ENCODE measurements at places on chromosomes 12 and 14.

GRCh38 chr12:13455778-13456144 is 259.2 kb downstream of the EMP1 start:
- no peak for DNase-seq

DNA sequence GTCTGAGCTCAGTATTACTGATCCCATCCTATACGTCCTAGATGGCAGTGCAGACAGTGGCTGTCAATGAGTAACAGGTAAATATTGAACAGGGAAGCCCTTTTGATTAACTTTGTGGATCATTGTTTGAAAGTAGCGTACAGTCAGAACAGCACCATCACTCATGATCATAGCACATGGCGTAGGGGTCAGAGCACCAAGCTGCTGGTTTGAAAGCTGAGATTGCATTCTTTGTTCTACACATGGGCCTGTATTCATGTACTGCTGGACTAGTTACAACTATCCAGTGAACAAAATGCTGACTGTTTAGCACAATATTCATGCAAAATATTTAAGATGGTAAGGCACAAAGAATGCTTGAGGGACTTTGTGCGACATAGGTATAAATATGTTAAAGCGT is 131.8 kb downstream of the NPAS3 start:
- DNase-seq: no peak

GRCh38 chr12:127414636-127415035 is 852.3 kb upstream of the TMEM132C start:
- DNase-seq: no peak

GRCh38 chr14:97976861-97977260 is 1179.7 kb downstream of the VRK1 start:
- no peak for DNase-seq

DNA sequence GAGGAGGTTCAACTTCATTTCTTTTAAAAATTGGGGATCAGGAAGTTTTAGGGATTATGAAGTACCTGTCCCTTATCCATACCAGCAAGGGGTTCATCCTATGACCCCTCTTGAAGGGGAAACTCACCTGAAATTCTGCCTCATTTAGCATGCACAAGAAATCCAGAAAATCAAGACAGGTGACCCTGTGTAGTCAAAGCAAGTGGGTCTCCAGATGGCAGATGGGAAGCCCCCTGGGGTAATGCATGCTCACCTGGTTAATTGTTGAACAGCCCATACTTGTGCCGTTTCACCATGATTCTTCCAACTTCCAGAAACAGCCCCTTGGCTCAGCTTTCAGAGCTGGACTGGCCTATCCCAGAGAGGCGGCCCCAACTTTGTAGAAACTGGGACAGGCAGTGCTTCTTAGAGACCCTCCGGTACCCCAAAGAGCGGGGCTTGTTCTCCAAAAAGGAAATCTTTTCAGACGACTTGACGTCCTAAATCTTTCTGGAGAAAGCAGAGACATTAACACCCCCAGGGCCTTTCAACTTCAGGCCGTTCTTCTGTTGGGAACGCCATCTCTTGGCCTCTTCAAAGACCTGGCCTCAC is 66.3 kb upstream of the ESRRB start:
- no peak for DNase-seq
